Spleen (tissue), 13 donors: ENCODE measurements at places on chromosomes 5 and 9.

GRCh38 chr5:54615381-54615780, 97.8 kb downstream of the SNX18 start:
- no peak for DNase-seq
- H3K4me1 ChIP-seq: peaks cover 32% of the 10 kb centered on the region
- H3K4me3 ChIP-seq: no peak overlapping the region
- no peaks in the 10 kb centered on the region for H3K27me3 ChIP-seq

GRCh38 chr5:318341-318897, 3.1 kb upstream of the AHRR start:
- no peak overlapping the region for H3K4me3 ChIP-seq
- DNase-seq: no peak
- no peak overlapping the region for H3K27ac ChIP-seq
- peaks cover 34% of the 10 kb centered on the region for H3K27me3 ChIP-seq
- peaks cover 26% of the 10 kb centered on the region for H3K4me1 ChIP-seq
- H3K36me3 ChIP-seq: peaks cover 28% of the 10 kb centered on the region

- H3K36me3 ChIP-seq: no peaks in the 10 kb centered on the region
- H3K27me3 ChIP-seq: no peaks in the 10 kb centered on the region
- peak overlapping the region; percentile 39 for H3K4me3 ChIP-seq
- peaks cover 25% of the 10 kb centered on the region for H3K4me1 ChIP-seq
- DNase-seq: no peak
Measured at GRCh38 chr5:17255471-17256021, 38.1 kb downstream of the BASP1 start.

DNA sequence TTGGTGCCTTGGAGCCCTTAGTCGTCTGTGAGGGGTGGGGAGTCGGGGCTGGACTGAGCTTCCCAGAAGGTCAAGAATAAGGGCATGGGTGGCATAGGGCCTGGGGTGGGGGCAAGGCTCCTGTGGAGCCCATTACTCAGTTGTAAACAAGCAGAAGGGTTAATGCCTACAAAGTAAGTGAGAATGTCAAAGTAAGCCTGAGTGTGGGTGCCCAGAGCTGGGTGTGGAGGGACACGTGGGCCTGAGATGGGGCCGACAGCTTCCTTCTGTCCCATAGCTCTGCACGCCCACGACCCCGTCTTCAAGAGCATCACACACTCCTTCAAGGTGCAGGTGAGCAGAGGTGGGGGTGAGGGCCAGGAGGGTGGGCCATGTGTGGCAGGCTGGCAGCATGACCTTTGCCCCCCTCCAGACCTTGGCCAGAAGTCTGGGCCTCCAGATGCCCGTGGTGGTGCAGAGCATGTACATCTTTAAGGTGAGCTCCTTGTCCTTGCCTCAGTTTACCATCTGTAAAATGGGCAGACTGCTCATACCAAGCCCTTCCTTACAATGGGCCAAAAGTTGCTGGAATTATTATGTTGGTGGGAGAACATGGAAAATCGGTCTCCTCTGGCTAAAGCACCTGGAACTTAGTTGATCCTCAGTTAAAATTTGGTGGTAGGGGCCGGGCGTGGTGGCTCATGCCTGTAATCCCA, 11.1 kb downstream of the DOLK start:
- no peak overlapping the region for H3K27ac ChIP-seq
- H3K4me3 ChIP-seq: no peak overlapping the region
- no peaks in the 10 kb centered on the region for H3K36me3 ChIP-seq
- no peaks in the 10 kb centered on the region for H3K27me3 ChIP-seq

- H3K36me3 ChIP-seq: no peaks in the 10 kb centered on the region
- no peaks in the 10 kb centered on the region for H3K4me1 ChIP-seq
- no peak for DNase-seq
- H3K27ac ChIP-seq: no peak overlapping the region
- H3K4me3 ChIP-seq: no peak overlapping the region
Measured at GRCh38 chr5:15421921-15422412, 78.0 kb upstream of the FBXL7 start.

DNA sequence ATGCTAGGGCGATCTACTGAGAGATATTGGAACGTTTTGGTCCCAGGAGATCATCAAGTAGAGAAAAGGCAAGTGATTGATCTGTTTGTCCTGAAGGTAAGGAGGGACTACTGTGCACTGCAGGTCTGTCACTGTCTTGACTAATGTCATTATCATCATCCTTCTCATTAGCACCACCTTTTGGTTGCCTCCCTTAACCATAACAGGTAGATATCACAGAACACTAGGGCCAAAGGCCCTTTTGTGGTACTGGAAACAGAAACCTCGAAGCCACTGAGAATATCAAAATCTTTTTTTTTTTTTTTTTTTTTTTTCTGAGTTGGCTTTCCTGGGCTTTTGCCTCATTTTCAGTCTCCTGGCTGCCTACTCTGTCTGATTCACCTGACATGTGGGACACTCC, 134.0 kb downstream of the KCTD16 start:
- no peak overlapping the region for H3K4me3 ChIP-seq
- DNase-seq: no peak
- H3K27ac ChIP-seq: no peak overlapping the region
- H3K36me3 ChIP-seq: no peaks in the 10 kb centered on the region
- no peaks in the 10 kb centered on the region for H3K4me1 ChIP-seq
- no peaks in the 10 kb centered on the region for H3K27me3 ChIP-seq

GRCh38 chr5:177131352-177132135, 2.0 kb upstream of the NSD1 start:
- no peaks in the 10 kb centered on the region for H3K36me3 ChIP-seq
- H3K27ac ChIP-seq: peak overlapping the region; percentile 96
- peak; percentile 83 for DNase-seq
- no peaks in the 10 kb centered on the region for H3K27me3 ChIP-seq
- H3K4me1 ChIP-seq: peaks cover 48% of the 10 kb centered on the region

GRCh38 chr9:121898856-121899255, 194.3 kb downstream of the TTLL11 start:
- no peaks in the 10 kb centered on the region for H3K27me3 ChIP-seq
- no peak for DNase-seq
- no peak overlapping the region for H3K4me3 ChIP-seq
- no peak overlapping the region for H3K27ac ChIP-seq
- no peaks in the 10 kb centered on the region for H3K4me1 ChIP-seq

GRCh38 chr9:114303571-114303970, 19.3 kb upstream of the ORM1 start:
- DNase-seq: peak; percentile 13
- H3K27ac ChIP-seq: no peak overlapping the region
- no peaks in the 10 kb centered on the region for H3K27me3 ChIP-seq
- peaks cover 6% of the 10 kb centered on the region for H3K4me1 ChIP-seq
- no peaks in the 10 kb centered on the region for H3K36me3 ChIP-seq

DNA sequence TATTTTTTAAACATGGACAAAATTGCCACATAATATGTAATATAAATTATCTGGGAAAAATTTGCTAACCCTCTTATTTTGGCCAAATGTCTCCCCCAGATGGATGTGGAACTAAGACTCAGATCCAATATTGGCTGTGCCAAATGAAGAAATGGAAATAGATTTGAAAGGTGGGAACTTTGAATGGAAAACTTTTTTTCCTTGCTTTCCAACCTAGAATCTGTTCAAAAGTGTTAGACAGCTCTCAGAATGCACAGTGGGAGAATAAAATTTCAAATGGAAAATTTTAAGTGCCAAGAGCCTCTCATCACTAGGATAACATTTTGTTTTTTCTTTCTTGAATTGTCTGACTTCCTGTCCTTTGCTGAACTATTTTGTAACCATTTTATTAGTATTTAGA, 142.6 kb upstream of the GAS1 start:
- no peaks in the 10 kb centered on the region for H3K27me3 ChIP-seq
- no peak for DNase-seq
- H3K4me1 ChIP-seq: no peaks in the 10 kb centered on the region
- no peak overlapping the region for H3K27ac ChIP-seq

GRCh38 chr5:14301186-14301585, 158.0 kb downstream of the TRIO start:
- peaks cover 29% of the 10 kb centered on the region for H3K36me3 ChIP-seq
- no peak overlapping the region for H3K4me3 ChIP-seq
- H3K4me1 ChIP-seq: no peaks in the 10 kb centered on the region
- H3K27me3 ChIP-seq: no peaks in the 10 kb centered on the region

- no peaks in the 10 kb centered on the region for H3K36me3 ChIP-seq
- H3K4me1 ChIP-seq: no peaks in the 10 kb centered on the region
- no peak overlapping the region for H3K4me3 ChIP-seq
- DNase-seq: no peak
- H3K27me3 ChIP-seq: no peaks in the 10 kb centered on the region
- H3K27ac ChIP-seq: no peak overlapping the region
Measured at GRCh38 chr5:133847886-133848285, 120.5 kb downstream of the C5orf15 start.

DNA sequence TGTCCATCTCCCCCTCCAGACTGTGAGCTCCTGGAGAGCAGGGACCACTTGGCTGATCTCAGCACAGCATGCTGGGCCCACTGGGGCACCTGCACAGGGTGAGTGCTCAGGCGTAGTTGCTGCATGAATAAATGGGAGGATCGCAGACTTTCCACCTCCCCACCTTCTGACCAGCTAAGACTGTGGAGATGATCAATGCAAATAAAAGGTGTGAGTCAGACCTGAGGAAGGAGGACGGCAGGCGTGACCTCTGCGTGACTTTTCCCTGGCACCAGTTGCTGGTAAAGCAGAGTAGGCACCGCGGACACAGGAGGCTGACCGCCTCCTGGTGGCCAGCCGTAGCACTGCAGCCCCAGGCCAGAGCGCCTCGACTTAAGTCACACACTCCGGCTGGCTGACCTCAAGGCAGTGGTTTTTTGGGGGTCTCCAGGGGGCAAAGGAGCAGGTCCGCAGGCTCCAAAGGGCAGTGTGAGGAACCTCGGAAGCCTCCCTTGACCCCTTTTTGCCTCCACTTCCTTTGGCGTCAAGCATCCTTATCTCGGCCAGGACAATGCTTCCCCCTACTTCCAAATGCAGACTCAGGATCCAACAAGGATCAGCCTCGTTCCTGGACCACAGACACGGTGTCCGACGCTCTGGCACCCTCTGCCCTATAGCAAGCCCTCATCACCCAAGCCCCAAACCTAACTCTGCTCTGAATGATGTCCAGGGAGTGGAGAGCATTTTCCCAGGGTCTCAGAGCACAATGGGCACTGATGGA, 12.7 kb upstream of the TDRD7 start:
- no peaks in the 10 kb centered on the region for H3K36me3 ChIP-seq
- peak; percentile 92 for DNase-seq
- peaks cover 5% of the 10 kb centered on the region for H3K4me1 ChIP-seq
- no peaks in the 10 kb centered on the region for H3K27me3 ChIP-seq
- H3K27ac ChIP-seq: no peak overlapping the region
- H3K4me3 ChIP-seq: no peak overlapping the region

DNA sequence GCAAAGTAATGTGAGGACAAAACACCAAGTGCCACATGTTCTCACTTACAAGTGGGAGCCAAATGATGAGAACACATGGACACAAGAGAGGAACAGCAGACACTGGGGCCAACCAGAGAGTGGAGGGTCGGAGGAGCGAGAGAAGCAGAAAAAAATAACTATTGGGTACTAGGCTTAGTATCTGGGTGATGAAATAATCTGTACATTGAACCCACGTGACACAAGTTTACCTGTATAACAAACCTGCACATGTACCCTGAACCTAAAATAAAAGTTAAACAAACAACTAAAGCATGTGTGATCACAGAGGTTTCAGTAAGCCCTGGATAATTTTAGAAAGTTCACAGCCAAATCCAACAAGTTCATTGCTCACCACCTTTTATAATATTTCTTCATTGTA, 160.1 kb downstream of the TENT4A start:
- no peaks in the 10 kb centered on the region for H3K4me1 ChIP-seq
- no peak for DNase-seq
- no peak overlapping the region for H3K4me3 ChIP-seq
- no peaks in the 10 kb centered on the region for H3K27me3 ChIP-seq

DNA sequence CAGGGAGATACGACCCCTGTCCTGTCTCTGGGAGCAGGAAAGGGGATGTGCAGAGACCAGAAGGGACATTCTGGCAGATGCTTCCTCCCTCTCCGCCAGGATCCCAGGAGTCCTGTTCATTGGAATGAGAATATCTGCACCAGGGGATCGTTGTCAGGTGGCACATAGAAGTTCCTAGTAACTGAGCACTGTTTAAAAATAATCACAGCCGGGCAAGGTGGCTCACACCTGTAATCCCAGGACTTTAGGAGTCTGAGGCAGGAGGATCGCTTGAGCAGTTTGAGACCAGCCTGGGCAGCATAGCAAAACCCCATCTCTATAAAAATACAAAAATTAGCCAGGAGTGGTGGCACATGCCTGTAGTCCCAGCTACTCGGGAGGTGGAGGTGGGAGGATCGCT, 12.3 kb downstream of the SARDH start:
- H3K4me3 ChIP-seq: no peak overlapping the region
- H3K27me3 ChIP-seq: peaks cover 40% of the 10 kb centered on the region
- H3K36me3 ChIP-seq: no peaks in the 10 kb centered on the region

GRCh38 chr9:38641985-38642864, 21.8 kb upstream of the ANKRD18A start:
- no peaks in the 10 kb centered on the region for H3K4me1 ChIP-seq
- H3K4me3 ChIP-seq: no peak overlapping the region
- H3K27ac ChIP-seq: no peak overlapping the region
- DNase-seq: no peak
- H3K27me3 ChIP-seq: no peaks in the 10 kb centered on the region
- H3K36me3 ChIP-seq: no peaks in the 10 kb centered on the region

- no peaks in the 10 kb centered on the region for H3K36me3 ChIP-seq
- peak; percentile 47 for DNase-seq
- no peaks in the 10 kb centered on the region for H3K27me3 ChIP-seq
- no peak overlapping the region for H3K27ac ChIP-seq
- H3K4me1 ChIP-seq: peaks cover 83% of the 10 kb centered on the region
- no peak overlapping the region for H3K4me3 ChIP-seq
Measured at GRCh38 chr9:92735636-92736562, 28.7 kb downstream of the BICD2 start.

- no peaks in the 10 kb centered on the region for H3K27me3 ChIP-seq
- no peaks in the 10 kb centered on the region for H3K4me1 ChIP-seq
- H3K36me3 ChIP-seq: no peaks in the 10 kb centered on the region
Measured at GRCh38 chr5:15524712-15525111, 24.7 kb downstream of the FBXL7 start.

- DNase-seq: peak; percentile 51
- no peaks in the 10 kb centered on the region for H3K27me3 ChIP-seq
- no peaks in the 10 kb centered on the region for H3K36me3 ChIP-seq
- no peak overlapping the region for H3K27ac ChIP-seq
- H3K4me1 ChIP-seq: no peaks in the 10 kb centered on the region
Measured at GRCh38 chr5:176732306-176732705, 78.1 kb upstream of the UNC5A start.

DNA sequence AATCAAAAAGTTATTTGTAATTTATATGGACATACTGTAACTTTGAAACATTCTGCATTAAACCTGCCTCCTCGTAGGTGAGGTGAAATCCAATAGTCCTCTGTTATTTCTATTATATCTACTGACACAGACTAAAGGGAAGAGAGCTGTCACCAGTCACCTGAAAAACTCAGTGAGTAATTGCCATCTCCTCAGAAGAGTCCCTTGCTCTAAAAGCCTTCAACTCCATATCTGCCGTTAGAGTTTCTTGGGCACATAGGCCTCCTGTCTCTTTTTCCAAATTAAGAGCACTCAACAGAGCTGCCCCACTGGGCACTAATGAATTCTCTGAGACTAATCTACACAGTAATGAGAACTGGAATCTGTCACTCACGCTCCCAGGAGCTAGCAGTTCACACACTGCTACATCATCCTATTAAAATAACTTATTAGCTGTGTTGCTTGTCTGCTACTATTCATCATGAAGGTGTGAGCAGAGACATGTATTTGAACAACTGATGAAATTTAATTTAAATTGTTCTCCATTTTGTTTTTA, 67.3 kb upstream of the VCAN start:
- no peak overlapping the region for H3K4me3 ChIP-seq
- no peaks in the 10 kb centered on the region for H3K27me3 ChIP-seq
- no peaks in the 10 kb centered on the region for H3K36me3 ChIP-seq
- no peak for DNase-seq

- H3K36me3 ChIP-seq: peaks cover 12% of the 10 kb centered on the region
- no peak overlapping the region for H3K4me3 ChIP-seq
- H3K27me3 ChIP-seq: no peaks in the 10 kb centered on the region
- peaks cover 3% of the 10 kb centered on the region for H3K4me1 ChIP-seq
Measured at GRCh38 chr9:33350310-33350709, 52.1 kb downstream of the AQP7 start.
